ENCODE measurements at places on chromosomes 2 and 18.
A peak's percentile ranks its signal among the peaks of the same experiment; 100 is the strongest.

GRCh38 chr2:206856513-206856912 is 82.8 kb upstream of the CPO start:
- no peak for DNase-seq

DNA sequence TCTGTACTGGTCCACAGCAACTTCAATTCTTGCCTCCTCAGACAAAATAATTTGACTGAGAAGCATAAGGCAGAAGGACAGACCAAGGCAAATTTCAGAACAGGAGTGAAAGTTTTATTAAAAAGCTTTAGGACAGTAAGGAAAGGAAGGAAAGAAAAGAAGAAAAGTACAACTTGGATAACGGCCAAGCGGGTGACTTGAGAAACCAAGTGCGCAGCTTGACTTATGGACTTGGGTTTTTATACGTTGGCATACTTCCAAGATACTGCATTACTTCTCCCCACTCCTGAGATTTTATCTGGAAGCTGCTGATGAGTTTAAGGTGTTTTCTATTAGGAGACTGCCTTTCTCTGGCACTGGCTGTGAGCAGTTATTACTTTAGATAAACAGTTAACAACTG is 64.7 kb downstream of the CCDC178 start:
- no peak for DNase-seq

GRCh38 chr2:28543316-28544035 is 47.6 kb downstream of the PLB1 start:
- DNase-seq = no peak

DNA sequence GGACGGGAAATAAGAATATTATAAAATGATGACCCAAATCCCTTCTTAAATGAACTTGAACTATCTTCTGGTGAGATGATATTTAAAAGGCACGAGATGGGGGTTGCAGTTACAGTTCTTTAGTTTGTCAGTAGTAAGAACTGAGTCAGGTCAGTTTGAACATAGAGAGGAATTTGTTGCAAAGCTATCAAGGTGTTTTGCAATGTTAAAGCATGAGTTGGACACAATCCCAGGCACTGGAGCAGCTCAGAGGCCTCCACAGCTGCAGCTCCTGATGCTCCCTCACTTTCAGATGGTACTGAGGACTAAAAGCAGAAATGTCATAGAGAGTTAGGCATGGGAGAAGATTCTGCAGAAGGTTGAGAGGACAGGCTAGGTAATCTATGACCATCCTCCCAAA is 236.0 kb downstream of the BCL2 start:
- DNase-seq = no peak

- DNase-seq = peak; percentile 89
These were observed at the start of gene GPR35 for GRCh38 chr2:240624950-240625621. Gene GPR35, plus strand, starts transcription at chr2:240625480. Its CDS starts 4,473 bp downstream, at chr2:240629953.

- DNase-seq = no peak
These were observed 25.7 kb downstream of the RAB10 start for GRCh38 chr2:26059542-26059941.
